ENCODE measurements at places on chromosomes 3 and 15.

GRCh38 chr3:48990636-48991469, 812 bp downstream of the P4HTM start:
- no peak for DNase-seq

DNA sequence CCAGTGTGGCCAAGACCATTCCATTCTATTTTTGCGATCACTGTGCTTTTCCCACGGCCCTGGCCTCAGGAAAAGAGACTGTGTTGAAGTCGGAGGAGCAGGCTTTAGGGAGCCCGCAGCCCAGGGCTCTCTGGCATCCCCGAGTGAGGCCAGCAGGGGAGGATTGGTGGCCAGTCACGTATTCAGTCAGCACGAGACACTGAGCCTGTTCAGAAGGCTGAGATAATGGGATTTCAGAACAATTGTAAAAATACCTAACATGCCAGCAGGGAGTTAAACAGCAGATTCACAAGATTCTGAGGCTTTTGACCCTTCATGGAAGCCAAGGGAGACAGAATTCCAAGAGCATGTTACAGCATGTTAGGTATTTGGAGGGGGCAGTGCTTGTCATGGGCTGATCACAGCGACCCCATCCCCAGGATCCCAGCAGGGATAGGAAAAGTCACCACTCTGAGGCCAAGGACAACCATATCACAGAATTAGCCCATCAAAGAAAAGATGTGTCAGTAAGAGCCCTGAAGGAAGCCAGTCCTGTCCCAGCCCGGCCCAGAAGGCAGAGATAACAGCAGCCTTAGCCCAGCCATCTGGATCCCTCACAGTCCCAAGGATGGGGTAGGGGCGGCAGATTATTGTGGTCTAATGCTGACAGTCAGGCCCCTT, 40.6 kb downstream of the AMOTL2 start:
- DNase-seq, result no peak

DNA sequence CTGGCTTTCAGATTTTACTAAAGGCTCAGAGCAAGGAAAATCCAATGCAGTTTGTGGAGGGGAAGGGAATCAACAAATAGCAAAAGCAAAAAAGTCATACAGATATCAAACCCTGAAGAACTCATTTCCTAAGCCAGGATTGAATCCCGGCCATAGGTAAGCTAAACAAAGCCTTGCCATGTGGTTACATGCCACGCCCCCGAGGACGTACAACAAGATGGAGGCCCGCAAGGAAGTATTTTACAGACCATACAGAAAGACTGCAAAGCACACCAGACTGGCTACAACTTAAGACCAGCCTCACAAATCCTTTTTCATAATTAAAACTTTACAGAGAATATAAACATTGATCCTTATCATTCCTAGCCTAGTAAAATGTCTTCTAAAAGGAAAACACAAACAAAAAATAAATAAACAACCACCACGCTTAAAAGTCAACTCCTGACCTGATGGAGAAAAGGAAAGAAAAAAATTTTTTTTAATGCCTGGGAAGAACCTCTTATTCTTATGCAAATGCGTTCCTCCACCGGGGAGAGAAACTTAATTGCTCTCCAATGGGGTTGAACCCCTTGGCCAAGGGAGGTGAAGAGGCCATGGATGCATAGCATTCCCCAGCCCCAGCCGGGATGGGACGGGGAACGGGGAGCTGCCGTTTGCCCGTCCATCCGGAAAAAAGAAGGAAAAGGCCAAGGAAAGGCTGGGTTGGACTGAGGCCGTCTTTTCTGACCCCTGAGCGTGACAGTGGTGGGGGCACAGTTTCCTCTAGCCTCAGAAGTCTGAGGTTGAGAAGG, 39.3 kb downstream of the IL1RAP start:
- no peak for DNase-seq

- no peak for DNase-seq
Measured at GRCh38 chr3:37713818-37714204, 147.9 kb upstream of the CTDSPL start.

DNA sequence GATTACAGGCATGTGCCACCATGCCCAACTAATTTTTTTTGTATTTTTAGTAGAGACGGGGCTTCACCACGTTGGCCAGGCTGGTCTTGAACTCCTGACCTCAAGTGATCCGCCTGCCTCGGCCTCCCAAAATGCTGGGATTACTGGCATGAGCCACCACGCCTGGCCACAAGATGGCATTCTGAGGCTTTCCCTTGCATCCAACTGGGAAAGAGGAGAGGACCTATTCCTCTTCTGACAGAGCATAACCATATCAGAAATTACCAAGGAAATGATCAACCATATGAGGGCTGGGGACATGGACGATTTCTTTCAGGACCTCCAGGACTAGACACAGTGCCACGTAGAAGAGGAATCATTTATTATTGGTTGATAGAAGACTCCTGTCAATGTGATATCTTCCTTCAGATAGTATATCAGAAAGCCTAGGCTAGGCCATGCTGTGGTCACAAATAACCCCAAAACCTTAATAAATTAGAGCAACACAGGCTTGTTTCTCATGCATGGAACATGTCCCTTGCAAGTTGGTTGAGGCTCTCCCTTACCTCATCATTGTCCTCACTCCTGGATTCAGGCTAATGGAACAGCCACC, 372.3 kb upstream of the IL12A start:
- no peak for DNase-seq

GRCh38 chr3:161409858-161410257, 38.5 kb upstream of the SPTSSB start:
- DNase-seq, result no peak

GRCh38 chr3:172787019-172787418, 36.5 kb downstream of the ECT2 start:
- DNase-seq, result no peak

GRCh38 chr15:91165850-91166249, 65.8 kb downstream of the SV2B start:
- DNase-seq, result no peak

DNA sequence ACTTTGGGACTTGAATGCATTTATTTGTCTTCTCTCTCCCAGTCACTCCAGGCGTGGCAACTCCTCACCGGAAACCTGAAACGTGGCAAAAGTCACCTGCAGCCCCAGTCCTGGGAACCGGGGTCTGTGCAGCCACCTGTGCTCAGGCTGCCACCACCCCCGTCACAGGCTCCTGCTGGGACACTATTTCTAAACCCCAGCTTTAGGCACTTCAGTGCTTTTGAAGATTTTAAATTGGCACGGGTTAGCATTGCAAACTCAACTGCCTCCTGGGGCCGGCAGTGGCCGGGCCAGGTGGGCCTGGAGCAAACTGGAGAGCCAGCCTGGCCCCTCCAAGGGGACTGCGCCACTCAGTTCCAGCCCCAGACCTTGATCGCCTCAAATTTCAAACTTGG, 146.7 kb upstream of the IQSEC1 start:
- no peak for DNase-seq

- peak; percentile 70 for DNase-seq
Measured at GRCh38 chr15:38690719-38691332, 126.2 kb upstream of the RASGRP1 start.

DNA sequence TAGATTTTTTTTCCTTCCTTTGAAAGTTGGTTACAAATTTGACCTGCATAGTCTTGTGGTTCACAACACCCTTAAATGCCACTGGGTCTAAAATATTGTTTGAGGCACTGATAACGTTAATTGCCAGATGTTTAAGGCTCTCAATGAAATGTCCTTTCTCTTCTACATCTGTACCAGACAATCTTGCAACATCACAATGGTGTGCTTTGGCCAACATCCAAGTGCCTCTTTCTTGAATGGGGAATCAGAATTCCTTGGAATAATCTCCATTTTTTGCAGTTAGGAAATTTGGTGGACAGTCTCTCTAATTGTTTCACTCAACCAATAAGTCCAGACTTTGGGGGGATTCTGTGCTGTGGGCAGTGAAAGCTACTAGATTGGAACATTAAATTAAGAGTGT, 26.0 kb upstream of the PEX5L start:
- DNase-seq, result no peak

GRCh38 chr3:123961508-123961856, 453 bp upstream of the CCDC14 start:
- DNase-seq, result no peak

- DNase-seq, result no peak
Measured at GRCh38 chr3:161641287-161641686, 144.7 kb downstream of the OTOL1 start.

GRCh38 chr3:72145506-72146380, 360.8 kb upstream of the PROK2 start:
- DNase-seq, result no peak

- no peak for DNase-seq
Measured at GRCh38 chr3:143957453-143957852, 14.2 kb upstream of the DIPK2A start.

- DNase-seq, result no peak
Measured at GRCh38 chr3:171129827-171130226, 103.3 kb upstream of the SLC2A2 start.

GRCh38 chr3:197494366-197495058, 61.3 kb downstream of the BDH1 start:
- no peak for DNase-seq

GRCh38 chr3:191292243-191293015, 36.8 kb upstream of the CCDC50 start:
- DNase-seq, result no peak

- no peak for DNase-seq
Measured at GRCh38 chr3:77365152-77365551, 325.3 kb downstream of the ROBO2 start.

- DNase-seq, result no peak
Measured at GRCh38 chr3:96319166-96319565, 495.2 kb upstream of the EPHA6 start.

DNA sequence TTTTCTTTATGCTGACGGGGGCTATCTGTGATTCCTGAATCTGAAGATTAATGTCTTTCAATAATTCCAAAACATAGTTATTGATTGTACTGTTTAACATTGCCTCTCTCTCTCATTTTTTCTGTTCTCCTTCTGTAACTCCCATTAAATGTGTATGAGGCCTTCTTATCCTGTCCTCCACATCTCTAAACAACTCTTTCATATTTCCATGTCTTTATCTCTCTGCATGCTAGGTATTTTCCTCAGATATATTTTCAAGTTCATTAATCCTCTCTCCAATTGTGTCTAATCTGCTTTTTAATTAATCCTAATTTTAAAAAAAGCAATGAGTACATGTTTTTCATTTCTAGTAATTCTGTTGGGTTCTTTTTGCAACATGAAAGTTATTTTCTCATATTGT, 173.2 kb downstream of the TLE3 start:
- no peak for DNase-seq

DNA sequence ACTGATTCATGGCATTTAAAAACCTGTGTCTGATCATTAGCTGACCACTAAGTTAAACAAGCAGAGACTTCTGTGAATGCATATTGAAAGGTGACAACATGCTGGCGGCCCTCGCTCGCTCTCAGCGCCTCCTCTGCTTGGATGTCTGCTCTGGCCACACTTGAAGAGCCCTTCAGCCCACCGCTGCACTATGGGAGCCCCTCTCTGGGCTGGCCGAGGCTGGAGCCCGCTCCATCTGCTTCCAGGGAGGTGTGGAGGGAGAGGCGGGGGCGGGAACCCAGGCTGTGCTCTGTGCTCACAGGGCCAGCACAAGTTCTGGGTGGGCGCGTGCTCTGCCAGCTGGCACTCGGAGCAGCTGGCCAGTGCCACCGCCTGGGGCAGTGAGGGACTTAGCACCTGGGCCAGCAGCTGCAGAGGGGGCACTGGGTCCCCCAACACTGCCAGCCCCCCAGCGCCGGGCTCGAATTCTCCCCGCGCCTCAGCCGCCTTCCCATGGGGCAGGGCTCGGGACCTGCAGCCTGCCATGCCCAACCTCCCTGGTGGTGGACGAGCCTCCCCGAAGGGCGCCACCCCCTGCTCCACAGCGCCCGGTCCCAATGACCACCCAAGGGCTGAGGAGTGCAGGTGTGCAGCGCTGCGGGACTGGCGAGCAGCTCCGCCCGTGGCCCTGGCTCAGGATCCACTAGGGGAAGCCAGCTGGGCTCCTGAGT, 252.4 kb downstream of the ZIC4 start:
- no peak for DNase-seq

GRCh38 chr15:34654625-34655024, 71.2 kb upstream of the GOLGA8B start:
- no peak for DNase-seq

- DNase-seq, result no peak
Measured at GRCh38 chr15:27017168-27017809, 46.3 kb downstream of the GABRG3 start.

- no peak for DNase-seq
Measured at GRCh38 chr3:14810801-14811661, 7.7 kb upstream of the FGD5 start.

DNA sequence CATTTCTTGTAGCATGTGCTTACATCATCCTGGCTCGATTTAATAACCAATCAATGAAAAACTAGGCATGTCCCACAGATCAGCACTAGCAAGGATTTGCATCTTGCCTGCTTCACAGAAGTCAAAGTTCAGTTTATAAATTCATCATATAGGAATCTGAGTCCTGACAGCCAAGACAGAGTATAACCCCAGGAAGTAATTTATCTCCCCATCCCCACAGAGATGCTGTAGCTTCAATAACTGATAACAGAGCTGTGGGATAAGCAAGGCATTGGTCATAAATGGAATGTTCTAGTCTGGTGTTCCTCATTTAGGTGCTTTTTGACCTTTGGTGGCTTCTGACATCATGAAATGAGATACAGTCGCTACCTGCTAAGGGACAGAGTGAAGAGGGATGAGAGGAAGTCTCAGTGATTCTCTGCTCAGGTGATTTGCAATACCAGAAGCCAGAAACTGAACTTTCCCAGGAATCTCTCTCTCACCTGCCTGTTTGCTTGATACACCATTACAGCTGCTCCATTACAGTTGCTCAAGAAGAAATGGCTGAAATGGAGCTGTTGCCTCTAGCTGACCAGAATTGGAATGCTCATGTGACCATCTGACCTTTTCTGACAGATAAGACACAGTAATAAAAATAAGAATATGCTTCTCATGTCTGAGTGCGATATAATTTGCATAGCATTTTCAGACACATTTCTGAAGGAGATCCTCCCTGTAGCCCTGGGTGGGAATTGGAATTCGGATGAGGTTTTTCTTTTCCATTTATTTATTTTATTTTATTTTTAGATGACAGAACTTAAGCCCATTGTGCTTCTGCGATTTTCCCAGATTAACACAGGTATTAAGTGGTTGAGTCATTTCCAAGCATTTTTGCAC, 217.1 kb upstream of the KCNMB2 start:
- no peak for DNase-seq

DNA sequence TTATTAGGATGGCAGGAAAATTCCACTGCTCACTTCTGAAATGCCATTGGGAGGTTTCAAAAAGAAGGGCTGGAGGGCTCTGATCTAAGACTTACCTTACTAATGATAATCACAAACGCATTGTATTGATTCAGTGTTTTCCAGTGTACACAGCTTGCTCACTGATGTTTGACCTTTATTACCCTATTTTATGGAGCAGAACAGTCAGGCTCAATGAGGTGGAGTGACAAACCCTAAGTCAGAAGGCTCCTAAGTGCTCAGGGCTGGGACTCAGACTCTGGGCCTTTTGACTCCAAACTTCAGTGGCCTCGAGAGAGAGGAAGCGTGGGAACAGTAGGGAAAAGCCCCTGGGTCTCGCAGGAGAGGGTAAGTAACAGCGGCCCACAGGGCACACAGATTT, 20.3 kb upstream of the RAD18 start:
- DNase-seq, result no peak

DNA sequence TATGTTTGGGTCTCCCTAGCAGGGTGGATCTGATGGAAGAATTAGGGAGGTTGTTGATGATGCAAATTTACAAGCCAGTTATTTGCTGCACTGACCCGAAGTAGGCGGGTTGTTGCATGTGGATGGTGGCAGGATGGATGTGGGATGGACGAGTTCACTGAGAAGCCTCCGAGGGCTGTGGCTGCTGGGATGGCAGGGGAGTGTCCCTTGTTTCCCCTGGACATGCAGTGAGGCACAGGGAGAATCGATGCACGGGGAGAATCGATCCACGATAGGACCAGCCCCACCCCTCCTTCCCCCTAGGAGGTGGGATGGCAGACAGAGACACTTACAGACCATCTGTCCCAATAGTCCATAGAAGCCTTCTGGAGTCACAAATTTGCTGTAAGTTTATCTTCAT, 31.0 kb upstream of the KLF13 start:
- no peak for DNase-seq

Measured in stimulated activated CD4-positive, alpha-beta T cell treated with anti-CD3 and anti-CD28 coated beads, Interleukin-1b, Interleukin-23, amount 100 ng/mL, for 1 hour (primary cell).